ENCODE measurements at places on chromosomes 6 and 20. TPM values are rescaled to one million over a fixed set of nuclear protein-coding genes. Genes with fewer than 3 reads are reported as not detected.

The SLC22A2 gene
- not detected for total RNA-seq

The ZNF335 gene
- 12.5 TPM for total RNA-seq

DNA sequence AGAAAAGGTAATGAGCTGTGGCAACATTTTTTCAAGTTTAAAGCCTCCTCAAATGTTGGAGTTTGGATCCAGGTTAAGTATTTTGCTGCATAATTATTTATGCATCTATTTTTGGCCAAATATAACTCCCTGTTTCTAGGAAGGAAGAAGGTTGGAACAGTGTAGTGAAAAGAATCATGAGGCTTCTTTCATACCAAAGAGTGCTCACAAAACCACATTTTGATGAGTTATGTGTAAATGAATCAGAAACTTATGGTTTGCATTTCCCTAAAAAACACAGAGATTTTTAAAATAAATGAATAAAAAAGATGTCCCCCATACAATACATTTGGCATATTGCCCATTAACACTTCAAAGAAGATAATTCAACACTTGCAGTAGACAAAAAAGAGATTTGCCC lies 246.9 kb upstream of the PRDM1 start:
- no peak overlapping the region for H3K27ac ChIP-seq
- no peaks in the 10 kb centered on the region for H3K36me3 ChIP-seq
- no peaks in the 10 kb centered on the region for H3K27me3 ChIP-seq
- no peak for DNase-seq
- H3K4me3 ChIP-seq: no peak overlapping the region
- H3K4me1 ChIP-seq: no peaks in the 10 kb centered on the region

DNA sequence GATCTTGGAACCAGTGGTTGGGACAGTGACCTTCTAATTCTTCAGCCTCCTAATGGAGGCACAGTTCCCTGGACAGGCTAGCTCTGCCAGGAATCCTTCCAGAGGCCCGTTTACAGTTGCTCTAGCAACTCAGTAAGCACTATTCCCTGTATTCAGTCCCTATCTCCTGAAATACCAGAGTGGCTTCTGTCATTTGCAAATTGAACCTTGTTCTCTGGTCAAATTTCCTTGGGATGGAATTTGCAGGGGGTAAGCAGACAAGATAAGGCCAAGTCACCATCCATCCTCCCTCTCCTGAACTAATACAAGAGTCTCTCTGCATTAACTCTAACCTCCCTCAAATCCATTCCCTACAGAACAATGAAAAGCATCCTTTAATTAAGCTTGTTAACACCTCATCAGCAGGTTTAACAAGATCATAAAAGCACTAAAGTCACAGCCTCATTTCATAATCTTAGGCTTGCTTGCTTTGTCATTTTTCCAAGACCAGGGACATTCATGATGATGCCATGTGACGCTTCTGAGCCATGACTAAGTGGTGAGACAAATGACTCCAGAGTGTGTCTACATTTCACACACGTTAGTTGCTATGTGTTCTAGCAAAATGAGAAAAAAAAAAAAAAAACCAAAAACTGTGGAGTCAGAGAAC lies 37.1 kb downstream of the SLC22A23 start:
- peaks cover 25% of the 10 kb centered on the region for H3K4me1 ChIP-seq
- DNase-seq: peak; percentile 60
- peak overlapping the region; percentile 47 for H3K27ac ChIP-seq
- H3K36me3 ChIP-seq: no peaks in the 10 kb centered on the region
- H3K27me3 ChIP-seq: no peaks in the 10 kb centered on the region

DNA sequence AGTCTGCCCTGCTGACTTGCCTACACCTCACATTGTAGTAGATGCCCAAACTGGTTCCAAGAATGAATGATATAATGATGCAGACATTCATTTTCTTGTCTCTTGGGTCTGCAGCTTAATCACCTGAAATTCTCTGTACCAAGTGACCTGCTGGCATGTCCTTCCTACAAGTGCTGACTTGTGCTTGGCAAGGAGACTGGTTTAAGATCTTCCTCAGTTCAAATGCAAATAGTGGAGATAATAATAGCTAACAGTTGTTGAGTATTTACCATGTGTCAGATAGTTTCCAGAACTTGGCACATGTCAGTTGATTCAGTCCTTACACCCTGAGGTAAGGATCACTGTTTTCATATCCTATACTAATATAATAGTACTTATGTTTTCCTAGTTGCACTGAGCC lies 223.4 kb downstream of the SLC24A3 start:
- H3K4me3 ChIP-seq: no peak overlapping the region
- DNase-seq: no peak
- H3K4me1 ChIP-seq: peaks cover 29% of the 10 kb centered on the region
- peak overlapping the region; percentile 55 for H3K27ac ChIP-seq
- H3K27me3 ChIP-seq: no peaks in the 10 kb centered on the region
- H3K36me3 ChIP-seq: no peaks in the 10 kb centered on the region

The ESF1 gene
- 12.2 TPM for total RNA-seq

GRCh38 chr20:10079964-10080363 lies 45.2 kb downstream of the ANKEF1 start:
- no peaks in the 10 kb centered on the region for H3K36me3 ChIP-seq
- H3K4me1 ChIP-seq: no peaks in the 10 kb centered on the region
- H3K27me3 ChIP-seq: no peaks in the 10 kb centered on the region
- no peak for DNase-seq
- no peak overlapping the region for H3K27ac ChIP-seq
- no peak overlapping the region for H3K4me3 ChIP-seq

DNA sequence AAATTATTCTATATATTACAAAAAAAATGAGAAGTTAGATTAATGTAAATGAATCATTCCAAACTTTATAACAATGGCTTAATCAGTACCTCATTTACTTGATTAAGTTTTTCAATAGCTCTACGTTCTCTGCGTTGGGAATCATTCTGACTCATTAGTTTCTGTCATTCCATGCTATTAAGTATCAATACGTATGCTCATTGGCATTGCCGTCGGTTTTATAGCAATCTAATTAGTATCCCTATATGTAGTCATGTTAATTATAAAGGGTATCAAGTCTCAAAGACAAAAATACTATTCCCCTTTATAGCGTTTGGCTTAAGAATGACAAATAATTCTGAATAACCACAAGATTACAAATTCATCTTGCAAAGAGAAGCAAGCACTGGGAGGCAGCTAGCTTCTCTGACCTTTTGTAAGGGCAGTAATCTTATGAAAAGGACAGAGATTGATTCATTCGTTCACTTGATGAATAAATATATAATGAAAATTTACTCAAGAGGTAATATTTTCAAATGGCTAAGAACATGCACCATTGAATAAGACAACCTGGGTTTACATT lies 41.8 kb downstream of the OLIG3 start:
- H3K36me3 ChIP-seq: no peaks in the 10 kb centered on the region
- no peaks in the 10 kb centered on the region for H3K4me1 ChIP-seq
- DNase-seq: no peak
- H3K27ac ChIP-seq: no peak overlapping the region
- no peaks in the 10 kb centered on the region for H3K27me3 ChIP-seq

DNA sequence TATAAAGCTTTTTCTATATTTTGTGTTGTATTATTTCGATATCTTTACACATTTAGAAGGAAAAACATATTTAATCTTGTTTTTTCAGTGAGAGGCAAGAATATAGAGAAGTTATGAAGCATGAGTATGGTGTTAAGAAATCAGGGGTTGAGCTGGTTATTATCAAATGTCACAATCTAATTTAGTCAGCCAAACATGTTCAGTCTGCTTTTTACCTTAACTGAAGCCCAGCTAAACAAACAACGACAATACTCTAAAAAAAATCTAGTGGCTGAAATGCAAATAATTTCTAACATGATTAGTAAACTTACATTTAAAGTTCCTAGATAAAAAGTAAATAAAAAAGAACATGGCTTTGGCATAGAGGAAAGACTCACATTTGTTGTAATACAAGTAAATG lies 433.8 kb upstream of the NRSN1 start:
- no peak overlapping the region for H3K27ac ChIP-seq
- no peaks in the 10 kb centered on the region for H3K36me3 ChIP-seq
- no peaks in the 10 kb centered on the region for H3K27me3 ChIP-seq
- no peaks in the 10 kb centered on the region for H3K4me1 ChIP-seq
- no peak overlapping the region for H3K4me3 ChIP-seq

- H3K27me3 ChIP-seq: no peaks in the 10 kb centered on the region
- DNase-seq: no peak
- no peaks in the 10 kb centered on the region for H3K36me3 ChIP-seq
- H3K27ac ChIP-seq: no peak overlapping the region
- H3K4me3 ChIP-seq: no peak overlapping the region
Observed at GRCh38 chr20:44629542-44629941, 22.0 kb downstream of the ADA start.

The PM20D2 gene
- total RNA-seq: 26.2 TPM

The FNDC1 gene
- total RNA-seq: 0.41 TPM

- DNase-seq: no peak
- H3K27ac ChIP-seq: no peak overlapping the region
- no peaks in the 10 kb centered on the region for H3K36me3 ChIP-seq
Observed at GRCh38 chr6:130293800-130294199, 71.0 kb upstream of the SAMD3 start.

The DUSP15 gene
- total RNA-seq: 1.1 TPM

The LIN28B gene
- not detected for total RNA-seq

- no peaks in the 10 kb centered on the region for H3K36me3 ChIP-seq
- H3K4me1 ChIP-seq: no peaks in the 10 kb centered on the region
- H3K27ac ChIP-seq: no peak overlapping the region
Observed at GRCh38 chr6:21941926-21942325, 348.4 kb downstream of the SOX4 start.

GRCh38 chr6:48641544-48641943 lies 530.5 kb upstream of the PTCHD4 start:
- no peak overlapping the region for H3K4me3 ChIP-seq
- no peaks in the 10 kb centered on the region for H3K27me3 ChIP-seq
- H3K36me3 ChIP-seq: no peaks in the 10 kb centered on the region
- no peaks in the 10 kb centered on the region for H3K4me1 ChIP-seq

The TP53TG5 gene
- total RNA-seq: not detected

The NANP gene
- total RNA-seq: 1.5 TPM

GRCh38 chr6:46010771-46011170 lies 4.9 kb downstream of the CLIC5 start:
- peak overlapping the region; percentile 99 for H3K27ac ChIP-seq
- no peaks in the 10 kb centered on the region for H3K27me3 ChIP-seq
- H3K4me1 ChIP-seq: peaks cover 76% of the 10 kb centered on the region
- no peaks in the 10 kb centered on the region for H3K36me3 ChIP-seq

The BPIFB2 gene
- not detected for total RNA-seq

DNA sequence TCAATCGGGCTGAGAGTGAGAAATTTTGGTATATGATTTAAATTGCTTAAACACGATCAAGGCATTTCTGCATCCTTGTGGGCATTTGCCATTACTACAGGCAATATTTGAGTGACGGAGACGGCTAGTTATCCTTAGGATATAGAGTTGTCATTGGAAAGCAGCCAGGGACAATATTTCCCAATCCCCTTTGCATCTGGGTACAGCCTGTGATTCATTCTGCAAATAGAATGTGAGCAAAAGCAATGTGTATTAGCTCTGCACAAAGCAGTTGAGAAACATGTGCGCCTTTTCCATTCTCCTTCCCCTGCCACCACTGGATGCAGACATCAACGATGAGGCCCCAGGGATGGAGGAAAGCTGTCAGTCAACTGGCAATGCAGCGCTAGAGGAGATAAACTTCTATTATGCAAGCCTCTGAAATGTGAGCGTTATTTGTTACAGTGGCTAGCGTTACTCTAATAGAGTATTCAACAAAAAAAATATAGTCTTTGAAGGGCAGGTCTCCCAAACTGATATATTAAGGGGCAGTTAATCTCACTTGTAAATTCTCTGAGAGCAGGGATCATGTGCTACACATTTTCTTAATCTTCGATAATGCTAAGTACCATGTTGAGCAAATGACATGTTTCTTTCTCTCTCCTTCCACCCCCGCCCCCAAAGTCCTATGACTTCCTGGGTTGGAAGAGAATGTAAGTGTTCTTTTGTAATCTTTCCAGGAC lies 37.1 kb upstream of the NCOA3 start:
- DNase-seq: peak; percentile 92
- peak overlapping the region; percentile 17 for H3K4me3 ChIP-seq
- H3K4me1 ChIP-seq: peaks cover 22% of the 10 kb centered on the region
- no peaks in the 10 kb centered on the region for H3K27me3 ChIP-seq

DNA sequence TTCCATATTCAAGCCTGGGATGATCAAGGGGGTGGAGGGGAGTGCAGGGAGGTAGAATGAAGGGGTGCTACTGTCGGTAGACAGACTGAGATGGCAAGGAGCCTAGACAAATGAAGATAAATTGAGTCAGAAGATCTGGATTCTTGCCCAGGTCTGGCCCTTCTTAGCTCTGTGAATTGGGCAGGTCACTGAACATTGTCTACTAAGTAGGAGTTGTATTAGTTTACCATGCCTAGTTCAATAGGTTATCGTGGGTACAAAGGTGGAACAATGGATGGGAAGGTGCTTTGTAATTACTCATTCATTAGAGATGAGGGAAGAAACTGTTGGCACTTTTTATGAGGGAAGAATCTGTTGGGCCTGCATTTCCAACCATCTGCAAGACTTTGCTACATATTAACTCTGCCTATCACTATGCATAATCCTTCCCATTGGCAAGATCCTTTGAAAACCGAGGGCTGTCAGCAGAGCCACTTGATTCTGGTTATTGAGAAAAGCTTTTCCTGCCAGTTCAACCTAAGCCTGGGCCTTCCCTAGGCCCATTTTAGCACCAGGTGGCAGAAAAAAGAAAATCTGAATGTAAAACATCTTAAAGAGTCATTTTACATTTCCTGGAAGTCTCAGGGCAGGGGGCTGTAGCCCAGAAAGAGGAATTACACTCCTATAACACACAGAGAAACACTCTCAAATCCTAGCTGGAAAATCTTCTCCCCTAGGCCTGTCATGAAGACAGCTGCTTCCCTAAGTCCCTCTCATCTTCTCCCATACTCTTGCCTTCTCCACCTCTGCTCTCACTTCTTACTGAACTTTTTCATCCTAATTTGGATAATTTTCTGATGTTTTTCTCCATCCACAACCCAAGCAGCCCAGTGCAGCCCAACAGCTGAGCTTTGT lies 103.5 kb downstream of the CD24 start:
- no peaks in the 10 kb centered on the region for H3K4me1 ChIP-seq
- no peak overlapping the region for H3K27ac ChIP-seq
- DNase-seq: no peak
- no peaks in the 10 kb centered on the region for H3K27me3 ChIP-seq

DNA sequence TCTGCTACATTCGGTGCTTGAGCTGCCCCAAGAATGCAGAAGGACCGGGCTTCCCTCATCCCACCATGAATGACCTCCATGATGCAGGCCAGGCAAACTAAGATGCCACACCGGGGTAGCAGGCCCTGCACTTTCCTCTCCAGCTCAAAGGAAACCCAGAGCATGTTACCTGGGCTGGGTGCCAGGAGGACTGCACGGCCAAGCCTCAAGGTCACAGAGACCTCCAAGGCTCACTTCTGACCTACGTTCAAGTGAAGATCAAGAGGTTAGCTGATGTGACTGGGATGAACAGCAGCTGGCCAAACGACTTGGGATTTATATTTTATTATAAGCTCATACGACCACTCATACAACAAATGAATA lies 501.8 kb downstream of the CD83 start:
- H3K27ac ChIP-seq: no peak overlapping the region
- H3K27me3 ChIP-seq: no peaks in the 10 kb centered on the region
- no peak for DNase-seq
- no peaks in the 10 kb centered on the region for H3K36me3 ChIP-seq
- H3K4me3 ChIP-seq: no peak overlapping the region

GRCh38 chr20:46564241-46564957 lies 13.9 kb upstream of the OCSTAMP start:
- DNase-seq: no peak
- H3K4me3 ChIP-seq: no peak overlapping the region
- H3K27ac ChIP-seq: no peak overlapping the region
- no peaks in the 10 kb centered on the region for H3K36me3 ChIP-seq
- H3K27me3 ChIP-seq: no peaks in the 10 kb centered on the region
- H3K4me1 ChIP-seq: no peaks in the 10 kb centered on the region

The COL19A1 gene
- total RNA-seq: 0.16 TPM

The KIAA1755 gene
- 0.05 TPM for total RNA-seq

The PAX1 gene
- total RNA-seq: 0.10 TPM
